Left ventricle myocardium superior (tissue), 1 donor: ENCODE measurements at places on chromosomes 5 and 9. TPM values are rescaled to one million over a fixed set of nuclear protein-coding genes. Genes with fewer than 3 reads are reported as not detected.

The IRX4 gene
- total RNA-seq = 19.6 TPM

The WHRN gene
- total RNA-seq = 0.57 TPM

The PCDHB11 gene
- 0.74 TPM for total RNA-seq

The ORM2 gene
- not detected for total RNA-seq

DNA sequence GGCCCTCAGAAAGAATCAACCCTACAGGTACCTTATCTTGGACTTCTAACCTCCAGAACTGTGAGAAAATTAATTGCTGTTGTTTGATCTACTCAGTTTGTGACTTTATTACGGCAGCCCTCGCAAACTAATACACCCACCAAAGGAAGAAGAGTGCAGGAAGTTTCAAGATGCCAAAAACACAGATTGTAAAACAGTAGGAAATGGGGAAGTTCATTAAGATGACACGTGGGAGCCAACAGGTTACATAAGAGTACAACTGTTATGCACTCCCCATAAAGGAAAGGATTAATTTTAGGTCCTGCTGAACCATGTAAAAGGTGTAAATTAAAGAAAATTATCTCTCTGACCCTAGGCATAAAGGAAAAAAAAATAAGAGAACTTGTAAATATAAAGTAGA lies 294.3 kb downstream of the EPB41L4A start:
- DNase-seq = no peak

DNA sequence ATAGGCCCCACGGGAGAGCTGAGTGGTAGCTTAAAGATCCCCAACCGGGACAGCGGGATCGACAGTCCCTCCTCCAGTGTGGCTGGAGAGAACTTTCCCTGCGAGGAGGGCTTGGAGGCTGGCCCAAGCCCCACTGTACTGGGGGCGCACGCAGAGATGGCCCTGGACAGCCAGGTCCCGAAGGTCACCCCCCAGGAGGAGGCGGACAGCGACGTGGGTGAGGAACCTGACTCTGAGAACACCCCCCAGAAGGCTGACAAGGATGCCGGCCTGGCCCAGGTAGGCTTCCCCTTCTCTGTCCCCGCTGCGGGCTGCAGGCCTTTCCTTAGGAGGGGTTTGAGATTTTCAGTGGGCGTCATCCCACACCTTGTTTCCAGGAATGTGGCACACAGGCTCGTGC lies 29.1 kb downstream of the FGD3 start:
- no peak for DNase-seq

GRCh38 chr5:16616536-16617273 lies at the start of gene RETREG1:
RETREG1 (minus strand) TSS chr5:16616997; CDS start chr5:16616971, 26 bp downstream.
- peak; percentile 87 for DNase-seq

DNA sequence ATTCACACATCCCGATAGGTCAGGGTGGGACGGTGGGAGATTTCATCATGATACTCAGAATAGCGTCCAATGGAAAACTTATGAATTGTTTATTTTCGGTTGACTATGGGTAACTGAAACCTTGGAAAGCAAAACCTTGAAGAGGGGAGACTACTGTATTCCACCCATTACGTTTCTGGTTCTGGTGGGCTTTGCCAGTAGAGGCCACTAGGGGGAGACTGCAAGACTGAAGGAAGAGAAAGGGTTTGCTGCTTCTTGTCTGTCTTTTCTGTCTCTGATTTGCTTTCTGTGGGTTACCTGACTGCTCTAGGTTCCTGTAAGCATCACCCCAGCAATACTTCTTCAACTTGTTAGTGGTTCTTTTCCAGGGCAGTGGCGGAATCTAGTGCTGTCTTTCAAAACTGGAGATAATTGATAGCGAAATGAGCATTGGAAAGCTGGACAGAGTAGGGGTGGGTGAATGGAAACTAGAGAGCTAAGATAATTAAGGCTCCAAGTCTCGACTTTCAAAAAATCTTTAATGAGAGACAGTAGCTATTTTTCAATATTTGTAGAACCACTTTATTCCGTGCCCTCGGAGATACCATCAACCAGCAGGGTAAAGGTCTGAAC lies 27.0 kb downstream of the GRIN3A start:
- DNase-seq = no peak

- no peak for DNase-seq
Observed at GRCh38 chr9:81984928-81985327, 3.6 kb upstream of the SPATA31D1 start.

DNA sequence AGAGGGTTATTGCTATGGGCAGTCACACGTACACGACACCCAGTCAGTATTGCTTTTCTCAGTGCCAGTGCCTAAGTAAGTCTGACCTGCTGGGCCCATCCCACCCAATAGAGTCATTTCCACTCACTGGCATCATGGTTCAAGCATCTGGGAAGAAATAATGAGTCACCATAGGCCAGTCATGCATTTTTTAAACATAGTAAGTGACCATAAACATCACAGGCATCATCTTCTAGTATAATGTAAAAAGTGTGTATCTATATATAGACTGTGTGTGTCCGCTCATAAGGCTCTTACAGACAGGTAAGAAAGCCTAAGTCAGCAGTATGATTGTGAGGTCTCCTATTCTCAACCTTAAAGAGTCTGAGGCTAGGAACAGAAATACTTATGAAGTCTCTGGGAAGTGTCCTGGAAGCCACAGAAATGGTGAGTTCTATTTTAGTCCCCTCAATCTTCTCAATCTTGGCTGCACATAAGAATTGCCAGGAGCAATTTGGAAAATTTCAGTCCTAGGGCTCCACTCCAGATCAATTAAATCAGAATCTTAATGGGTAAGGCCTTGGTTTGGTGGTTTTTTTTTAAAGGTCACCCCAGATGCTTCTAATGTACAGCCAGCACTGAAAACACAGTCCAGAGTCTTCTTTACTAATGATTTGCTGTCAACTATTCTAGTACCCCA lies 65.2 kb downstream of the ZNF366 start:
- no peak for DNase-seq

- no peak for DNase-seq
Observed at GRCh38 chr5:64811050-64811640, 42.4 kb downstream of the CWC27 start.

- DNase-seq = no peak
Observed at GRCh38 chr5:179766726-179767455, 26.9 kb upstream of the LTC4S start.

DNA sequence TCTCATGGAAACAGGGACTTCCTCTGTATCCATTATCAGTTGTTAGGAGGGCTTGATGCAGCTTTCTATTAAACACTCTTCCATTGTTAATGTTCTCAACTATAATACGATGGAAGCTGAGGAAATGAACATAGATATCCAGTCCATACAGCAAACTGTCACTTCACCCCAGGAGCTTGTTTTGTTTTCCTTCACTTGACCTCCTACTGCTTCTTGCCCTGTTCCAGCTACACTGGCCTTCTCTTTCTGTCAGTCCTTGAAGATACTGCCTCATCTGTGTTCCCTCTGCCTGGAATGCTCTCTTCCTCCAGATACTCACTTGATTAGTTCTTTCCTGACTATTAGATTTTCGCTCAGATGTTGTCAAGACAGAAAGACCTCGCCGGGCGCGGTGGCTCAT lies 17.1 kb downstream of the CTNNA1 start:
- no peak for DNase-seq

GRCh38 chr9:34988218-34989002 lies 1.1 kb upstream of the DNAJB5 start:
- peak; percentile 70 for DNase-seq

- no peak for DNase-seq
Observed at GRCh38 chr5:107869438-107870115, 198.8 kb upstream of the EFNA5 start.

DNA sequence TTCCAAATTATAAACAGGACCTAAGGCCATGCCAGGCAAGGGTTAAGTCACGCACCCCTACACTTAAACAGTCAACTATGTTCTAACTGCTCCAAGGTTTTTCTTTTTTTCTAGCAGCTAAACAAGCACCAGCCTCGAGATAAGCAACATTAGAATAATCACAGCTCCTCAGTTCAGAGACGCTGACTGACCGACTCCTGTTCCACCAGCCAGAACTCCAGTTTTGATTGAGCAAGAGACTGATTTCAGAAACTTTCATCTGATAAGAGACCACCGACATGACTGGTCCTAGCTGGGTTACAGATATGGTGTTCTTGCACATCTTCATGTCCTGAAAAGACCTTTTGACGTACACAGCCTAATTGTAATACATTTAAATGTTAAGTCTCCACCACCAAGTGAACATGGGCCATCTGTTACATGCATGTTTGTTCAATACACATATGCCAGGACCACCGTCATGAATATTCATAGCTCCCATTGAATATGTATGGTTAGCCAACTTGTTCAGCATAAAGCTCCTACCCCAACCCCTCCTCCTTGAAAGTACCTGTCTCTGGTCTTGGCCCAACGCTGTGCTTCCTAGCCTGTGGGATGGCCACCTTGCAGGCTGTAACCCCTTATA lies 23.7 kb upstream of the OTULINL start:
- no peak for DNase-seq

DNA sequence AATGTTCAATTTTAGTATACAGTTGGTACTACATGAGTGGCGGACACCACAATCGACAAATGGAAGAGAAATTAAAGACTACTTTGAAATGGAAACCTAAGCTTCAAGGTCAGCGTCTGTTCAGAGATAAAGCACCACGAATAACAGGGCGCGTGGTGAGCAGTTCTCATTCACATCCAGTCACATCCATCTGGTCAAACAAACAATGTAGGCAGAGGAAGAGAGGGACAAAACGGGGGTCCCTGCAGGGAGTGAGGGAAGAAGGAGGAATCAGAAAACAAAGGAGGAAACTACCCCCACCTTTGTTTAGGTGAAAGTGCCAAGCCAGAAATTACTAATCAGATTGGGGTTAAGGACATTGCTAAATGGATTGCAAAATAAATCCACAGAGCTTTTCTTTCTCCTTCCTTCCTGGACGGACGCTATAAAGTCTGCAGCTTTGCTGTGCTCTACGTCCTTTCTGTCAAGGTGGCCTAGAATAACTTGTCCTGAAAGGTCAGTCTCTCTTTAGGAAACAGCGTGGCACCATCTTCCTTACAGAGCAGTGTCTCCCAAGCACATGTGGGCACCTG lies 138.6 kb downstream of the ENTREP1 start:
- no peak for DNase-seq

GRCh38 chr5:149466457-149466972 lies 84.7 kb downstream of the CSNK1A1 start:
- DNase-seq = peak; percentile 26

DNA sequence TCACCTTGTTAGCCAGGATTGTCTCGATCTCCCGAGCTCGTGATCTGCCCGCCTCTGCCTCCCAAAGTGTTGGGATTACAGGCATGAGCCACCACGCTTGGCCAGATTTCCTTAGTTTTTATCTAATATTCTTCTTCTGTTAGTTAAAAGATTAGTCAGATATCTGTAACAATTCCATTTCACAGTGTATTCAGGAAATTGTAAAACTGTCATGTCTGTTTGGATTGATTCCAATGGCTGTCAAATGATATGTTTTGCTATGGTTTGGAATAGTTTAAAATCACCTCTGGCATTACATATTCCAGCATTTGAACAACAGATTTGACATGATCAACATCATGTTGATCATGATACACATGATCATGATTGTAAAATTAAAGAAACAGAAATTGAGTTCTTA lies 193.6 kb upstream of the DAB2 start:
- DNase-seq = no peak

GRCh38 chr5:22901885-22902284 lies 48.7 kb upstream of the CDH12 start:
- no peak for DNase-seq

DNA sequence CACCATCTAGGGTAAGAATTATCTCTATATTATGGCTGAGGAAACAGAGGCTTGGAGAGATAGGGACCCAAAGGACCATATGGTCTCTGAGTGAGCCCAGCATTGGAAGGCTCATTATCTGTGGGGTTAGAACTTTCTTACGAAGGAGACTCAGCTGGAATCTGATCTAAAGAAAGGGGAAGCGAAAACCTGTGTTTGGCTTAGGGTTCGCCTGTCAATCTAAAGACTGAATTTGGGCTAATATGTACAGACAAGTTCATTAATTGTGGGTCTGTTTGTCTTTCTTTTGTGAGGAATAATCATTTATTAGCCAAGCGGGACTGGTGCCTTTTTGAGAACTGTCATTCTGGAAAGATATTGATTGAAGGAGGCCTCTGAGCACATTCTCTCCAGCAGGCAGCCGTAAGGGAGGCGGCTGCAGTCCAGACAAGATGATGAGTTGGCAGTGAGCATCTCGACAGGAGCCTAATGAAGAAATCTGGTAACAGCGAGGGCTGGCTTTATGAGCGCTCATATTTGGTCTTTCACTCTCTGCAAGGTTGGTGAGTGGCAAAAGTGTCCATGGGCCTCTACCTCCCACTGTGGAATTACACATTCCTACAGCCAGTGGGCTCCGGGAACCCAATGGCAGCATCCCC lies 104.2 kb upstream of the GPR151 start:
- DNase-seq = no peak
